ENCODE measurements at places on chromosomes 2 and 18.

GRCh38 chr2:144511937-144512336 is 8.0 kb downstream of the ZEB2 start:
- no peak for DNase-seq

DNA sequence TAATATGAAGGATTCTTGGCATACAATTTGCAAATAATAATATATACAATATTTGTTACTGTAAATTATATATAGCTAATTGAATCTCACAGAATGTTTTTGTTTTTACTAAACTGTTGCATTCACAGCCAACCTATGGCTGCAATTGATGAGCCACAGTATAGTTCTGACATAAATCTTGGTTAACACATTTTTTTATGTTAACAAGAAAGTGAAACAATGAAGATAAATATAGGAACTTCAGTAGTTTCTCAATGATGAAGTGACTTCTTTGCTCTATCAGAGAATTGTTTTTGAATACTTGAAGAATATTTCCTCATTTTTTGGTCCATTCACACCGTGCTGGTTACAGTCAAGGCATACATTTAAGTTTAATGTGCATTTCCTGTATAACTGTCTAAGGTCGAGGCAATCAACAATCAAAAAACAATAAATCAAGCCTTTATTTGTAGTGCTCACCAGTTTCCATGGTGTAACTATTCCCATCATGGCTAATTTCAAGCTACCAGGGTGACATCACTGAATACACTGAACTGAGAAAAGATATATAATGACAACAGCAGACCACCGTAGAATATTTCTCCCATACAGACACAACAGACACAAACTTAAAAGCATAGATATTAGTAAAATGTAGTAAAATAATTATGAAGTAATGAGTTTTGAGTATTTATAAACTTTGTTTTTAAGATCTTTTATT is 12.9 kb upstream of the ETAA1 start:
- no peak for DNase-seq

DNA sequence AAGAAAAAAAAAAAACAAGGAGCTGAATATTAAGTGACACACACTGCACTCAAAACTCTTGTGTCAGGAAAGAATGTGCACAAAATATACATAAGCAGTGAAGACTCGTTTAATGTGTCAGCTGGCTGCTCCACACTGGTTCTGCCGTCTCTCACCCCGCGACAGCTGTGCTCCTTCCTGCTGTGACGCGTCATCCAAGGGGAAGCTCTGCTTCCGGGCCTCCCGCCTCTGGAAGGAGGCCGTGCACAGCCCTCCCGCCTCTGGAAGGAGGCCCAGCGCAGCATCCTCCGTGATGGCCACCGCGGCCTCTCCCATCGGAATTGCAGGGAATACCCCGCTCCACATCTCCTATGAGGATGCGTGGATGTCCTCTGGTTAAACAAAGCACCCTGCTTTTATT is 151.0 kb downstream of the HDAC4 start:
- DNase-seq = no peak

DNA sequence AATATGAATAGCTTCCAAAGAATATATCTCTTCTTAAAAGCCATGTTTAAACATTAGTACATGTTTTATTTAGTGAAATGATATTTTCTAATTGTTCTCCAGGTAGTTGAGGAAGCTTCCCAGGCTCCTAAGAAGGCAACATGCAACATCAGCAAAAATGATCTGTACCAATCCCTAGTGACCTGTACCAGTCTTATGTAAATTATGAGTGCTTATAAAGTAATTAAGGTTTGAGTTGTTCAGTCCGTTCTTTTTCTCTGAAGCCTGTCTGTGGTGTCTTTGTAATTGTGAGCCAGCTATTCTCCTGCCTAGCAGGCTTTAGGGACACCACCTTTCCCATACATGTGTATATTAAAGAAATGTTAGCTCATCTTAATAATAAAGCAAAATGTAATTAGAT is 98.2 kb downstream of the PKP4 start:
- DNase-seq = no peak

DNA sequence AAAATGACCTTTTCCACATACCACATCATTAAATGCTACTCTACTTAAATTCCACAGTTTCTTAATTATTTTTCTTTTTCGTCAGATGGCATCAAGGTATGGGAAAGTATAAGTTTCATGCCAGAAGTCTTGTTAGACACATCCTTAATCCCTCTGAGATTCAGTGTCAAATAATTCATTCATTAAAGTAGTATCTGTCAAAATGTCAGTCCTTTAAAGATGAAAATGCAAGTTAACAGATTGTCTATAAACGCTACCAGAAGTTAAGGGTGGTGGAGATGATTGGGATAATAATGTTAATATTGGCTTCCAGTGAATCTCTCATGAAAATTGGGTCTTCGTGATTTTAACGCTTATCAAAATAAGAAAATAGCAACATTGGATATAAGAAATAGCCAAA is 504.2 kb upstream of the LINC00305 start:
- DNase-seq = no peak

DNA sequence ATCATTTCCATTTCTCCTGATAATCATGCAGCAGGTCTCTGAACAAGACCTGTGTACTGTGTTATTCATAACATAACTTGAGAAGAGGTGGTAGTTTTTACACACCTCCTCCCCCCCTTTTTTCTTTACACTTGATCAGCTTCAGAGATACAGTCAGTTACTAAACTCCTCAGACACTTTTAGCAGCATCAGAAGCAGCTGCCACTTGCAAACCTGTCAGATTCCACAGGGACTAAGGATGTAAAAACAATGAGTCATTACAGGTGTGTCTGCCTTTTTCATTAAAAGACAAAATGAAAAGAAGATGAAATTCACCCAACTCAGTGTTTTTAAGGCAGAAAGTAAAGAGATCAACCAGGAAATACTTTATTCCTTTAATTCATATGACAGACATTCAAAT is 254.0 kb downstream of the NRXN1 start:
- DNase-seq = no peak

DNA sequence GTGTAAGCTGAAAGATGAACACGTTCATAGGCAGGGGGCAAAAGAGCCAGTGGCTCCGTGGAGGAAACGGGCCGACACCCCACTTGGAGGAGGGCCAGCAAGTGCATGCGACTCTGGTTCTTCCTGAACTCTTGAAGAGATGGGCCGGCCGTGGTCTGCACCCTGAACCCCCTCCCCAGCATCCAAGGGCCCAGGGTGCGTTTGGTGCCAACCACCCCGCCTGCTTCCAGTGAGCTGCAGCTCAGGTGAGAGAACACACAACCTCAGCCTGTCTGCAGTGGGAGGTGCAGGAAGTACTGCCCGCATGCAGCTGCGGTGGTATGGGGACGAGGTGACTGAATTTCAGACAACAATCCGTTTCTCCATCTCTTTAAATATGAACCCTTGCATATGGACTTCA is 58.9 kb downstream of the ADNP2 start:
- no peak for DNase-seq

GRCh38 chr2:198004921-198005829 is 200.8 kb downstream of the PLCL1 start:
- DNase-seq = no peak
